ENCODE measurements at places on chromosomes 5 and 9.

DNA sequence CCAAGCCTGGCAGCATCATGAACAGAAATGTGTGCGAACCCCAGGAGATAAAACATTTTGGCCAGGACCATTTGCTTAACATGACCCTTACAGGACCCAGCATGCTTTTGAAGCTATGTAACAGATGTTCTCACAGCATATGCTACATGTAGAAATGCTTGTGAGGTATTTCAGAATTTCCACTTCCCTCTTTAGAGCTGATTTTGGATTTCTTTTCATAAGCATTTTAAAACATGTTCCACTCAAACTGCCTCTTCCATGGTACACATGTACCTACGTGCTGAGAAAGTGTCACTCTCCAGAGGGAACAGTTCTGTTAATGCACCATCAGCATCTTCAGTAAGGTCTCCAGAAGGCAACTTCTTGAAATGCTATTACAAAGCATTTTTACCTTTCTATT, 15.7 kb upstream of the TSSK1B start:
- no peak for DNase-seq

- no peak for DNase-seq
Observed at GRCh38 chr5:168014433-168015123, 276.9 kb upstream of the WWC1 start.

DNA sequence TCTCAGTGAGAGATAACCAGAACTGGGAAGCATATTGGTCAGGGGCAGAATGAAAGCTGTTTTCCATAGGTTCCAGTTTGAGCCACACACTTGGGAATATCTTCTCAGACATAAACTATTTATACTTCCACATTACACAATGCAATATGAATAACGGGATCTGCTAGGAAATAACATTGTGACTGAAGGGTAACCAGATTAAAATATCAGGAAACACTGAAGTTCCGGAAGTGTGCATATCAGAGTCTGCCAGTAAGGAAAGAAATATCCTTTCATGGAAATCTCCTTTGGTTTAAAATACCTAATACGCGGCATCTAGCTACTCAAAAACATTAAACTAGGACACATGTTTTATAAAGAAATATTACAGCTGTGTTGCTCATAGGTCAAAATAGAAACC, 56.3 kb downstream of the ST8SIA4 start:
- DNase-seq = no peak

DNA sequence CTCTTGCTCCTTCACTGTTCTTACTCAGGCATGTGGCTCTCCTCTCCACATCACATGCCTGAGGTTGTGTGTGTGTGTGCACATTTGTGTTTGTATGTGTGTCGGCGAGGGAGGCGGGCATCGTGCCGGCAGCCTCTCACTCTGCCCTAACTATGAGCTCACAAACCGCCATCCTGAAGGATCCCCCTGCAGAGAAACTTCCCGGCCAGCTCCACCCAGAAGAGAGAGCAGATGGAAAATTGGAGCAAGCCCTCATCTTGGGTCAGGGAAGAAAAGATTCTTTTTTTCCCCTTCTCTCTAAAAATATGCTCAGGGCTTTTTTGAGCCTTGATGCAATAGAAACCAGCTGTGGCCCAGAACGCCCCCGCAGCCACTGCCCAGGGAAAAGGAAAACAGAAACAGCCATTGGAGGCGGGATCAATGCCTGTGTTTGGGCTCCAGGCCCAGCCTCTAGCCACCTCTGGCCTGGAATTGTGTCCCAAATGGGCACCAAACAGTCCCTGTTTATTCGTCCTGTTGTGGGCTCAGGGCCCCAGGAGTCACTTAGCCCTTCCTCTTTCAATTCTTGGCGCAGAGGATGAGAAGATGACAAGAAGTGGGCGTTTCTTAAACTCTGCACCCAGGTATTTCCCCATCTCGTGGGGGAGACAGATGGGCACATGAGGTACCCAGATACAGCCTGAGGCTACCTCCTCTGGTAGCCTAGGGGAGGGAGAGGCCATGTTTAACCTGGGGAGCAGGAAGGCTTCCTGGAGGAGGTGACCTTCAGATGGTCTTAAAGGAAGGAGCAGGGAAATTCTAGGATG, 151.5 kb downstream of the RGS3 start:
- DNase-seq = no peak

DNA sequence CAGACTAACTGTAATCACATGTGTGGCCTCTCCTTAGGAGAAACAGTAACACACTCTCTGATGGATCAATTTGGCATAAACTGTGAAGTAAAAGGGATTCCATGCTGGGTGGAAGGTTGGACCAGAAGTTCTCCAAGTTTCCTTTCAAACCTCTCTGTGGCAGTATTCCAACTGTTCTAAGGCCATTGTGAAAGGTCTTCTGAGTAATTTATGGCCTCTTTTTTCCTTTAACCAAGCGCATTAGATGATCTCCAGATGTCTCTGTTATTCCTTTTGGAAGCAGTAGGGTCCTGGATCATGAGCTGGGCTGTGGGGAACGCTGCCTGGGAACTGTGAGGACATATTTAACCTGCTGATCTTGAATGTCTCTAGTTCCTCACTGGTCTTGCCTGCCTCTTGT, 80.6 kb upstream of the IL6ST start:
- DNase-seq = no peak

GRCh38 chr5:61465066-61465465, 133.0 kb downstream of the ZSWIM6 start:
- DNase-seq = no peak

DNA sequence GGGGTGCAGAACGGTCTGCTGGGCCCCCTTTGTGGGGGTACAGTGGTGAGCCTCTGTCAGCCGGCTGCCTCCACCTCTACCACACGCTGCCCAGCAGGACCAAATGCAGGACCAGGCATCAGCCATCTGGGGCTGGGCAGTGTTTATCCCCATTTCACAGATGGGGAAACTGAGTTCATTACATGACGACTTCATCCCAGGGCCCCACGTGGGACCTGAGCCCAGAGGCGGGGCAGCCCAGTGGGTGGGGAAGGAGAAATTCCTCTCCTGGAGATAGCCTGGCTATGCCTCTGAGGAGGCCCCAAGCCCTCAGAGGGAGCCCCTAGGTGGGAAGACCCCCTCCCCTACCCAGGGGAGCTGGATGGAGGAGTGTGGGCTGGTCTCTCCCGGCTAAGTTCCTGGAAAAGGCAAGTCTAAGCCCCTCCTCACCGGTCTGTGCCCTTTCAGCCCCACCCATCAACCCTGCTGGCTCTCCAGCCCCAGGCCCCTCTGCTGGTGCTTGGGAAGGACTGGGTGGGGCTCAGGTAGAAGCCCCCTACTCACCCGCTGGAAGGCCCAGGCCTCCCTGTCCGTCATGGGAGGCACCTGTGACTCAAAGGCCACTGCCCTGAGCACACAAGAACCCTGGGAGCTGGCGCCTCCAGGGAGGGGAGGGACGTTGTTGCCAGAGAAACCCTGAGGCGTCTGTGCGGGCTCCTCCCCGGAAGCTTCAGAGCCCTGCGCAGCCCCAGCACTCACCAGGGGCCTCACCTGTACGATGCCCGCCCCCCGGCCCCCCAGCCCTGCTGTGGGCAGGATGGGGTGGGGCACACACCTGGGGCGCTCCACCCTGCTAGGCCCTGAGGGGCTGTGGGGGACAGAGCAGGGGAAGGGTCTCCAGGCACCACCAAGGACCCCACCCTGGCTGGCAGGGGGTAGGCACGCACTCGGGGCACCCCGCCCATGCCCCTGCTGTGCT, 7.4 kb upstream of the CCDC187 start:
- no peak for DNase-seq

DNA sequence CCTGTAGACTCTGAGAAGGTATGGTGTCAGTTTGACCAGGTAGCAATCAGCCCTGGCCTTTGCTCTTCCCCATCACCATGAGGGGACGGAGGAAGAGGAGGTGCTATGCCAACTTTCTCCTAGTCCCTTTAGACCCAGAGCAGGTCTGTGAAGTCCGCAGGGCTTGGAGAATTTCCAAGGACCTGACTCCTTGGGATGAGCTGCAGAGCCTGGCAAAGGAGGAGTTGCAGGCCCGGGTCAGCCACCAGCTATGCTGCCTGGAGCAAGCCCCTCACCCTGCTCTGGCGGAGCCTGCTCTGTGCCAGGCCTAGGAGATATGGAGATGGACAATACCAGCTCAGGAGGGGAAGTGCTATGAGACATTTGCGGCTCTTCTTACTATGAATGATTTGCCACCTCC, 188.3 kb downstream of the CDK5RAP2 start:
- DNase-seq = no peak

DNA sequence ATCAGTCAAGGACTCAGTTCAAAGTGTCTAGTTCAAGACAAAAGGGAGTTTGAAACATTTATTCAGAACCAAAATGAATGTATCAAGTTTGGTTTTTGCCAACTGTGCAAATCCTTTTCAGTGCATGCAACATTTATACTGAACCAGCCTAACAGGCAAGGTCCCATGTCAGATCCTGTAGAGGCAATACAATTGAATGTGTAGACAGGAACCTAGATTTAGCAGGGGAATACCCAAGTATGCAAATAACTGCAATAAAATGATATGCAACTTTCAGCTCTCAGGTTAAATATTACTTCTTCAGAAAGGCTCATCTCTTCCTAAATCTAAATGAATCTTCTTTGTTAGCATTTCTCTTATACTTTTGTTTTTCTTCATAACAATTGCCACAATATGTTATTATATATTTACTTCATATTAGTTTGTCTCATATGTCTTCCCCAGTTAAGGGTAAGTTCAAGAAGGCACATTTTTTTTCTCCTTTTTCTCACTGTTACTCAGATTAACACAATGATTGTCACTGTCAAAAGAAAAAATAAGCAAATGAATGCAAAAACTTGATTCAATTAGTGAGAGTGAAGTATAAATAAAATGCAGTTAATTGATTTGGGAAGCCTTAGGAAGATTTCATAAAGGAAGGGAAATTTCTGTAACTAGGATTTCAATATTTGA, 163.9 kb upstream of the RASA1 start:
- DNase-seq = no peak

- no peak for DNase-seq
Observed at GRCh38 chr9:20309124-20309523, 313.2 kb downstream of the MLLT3 start.

GRCh38 chr9:22165144-22165543, 156.0 kb upstream of the CDKN2B start:
- DNase-seq = no peak

DNA sequence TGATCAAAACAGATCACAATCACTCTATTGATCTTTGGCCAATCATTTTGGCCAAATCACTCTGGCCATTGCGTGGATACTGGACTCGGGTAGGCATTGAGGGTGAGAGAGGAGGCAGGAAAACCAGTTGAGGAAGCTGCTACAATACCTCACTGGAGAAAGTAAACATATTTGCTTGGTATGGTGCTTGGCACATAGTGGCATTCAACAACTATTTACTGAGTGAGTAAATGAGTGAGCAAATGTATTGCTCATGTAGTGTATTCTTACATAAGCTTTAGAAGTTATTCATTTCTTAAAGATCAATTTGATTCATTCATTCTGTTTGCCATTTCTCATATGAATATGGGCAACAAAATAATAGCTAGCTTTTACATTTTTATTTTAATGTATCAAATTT, 4.0 kb upstream of the DEPDC1B start:
- no peak for DNase-seq

GRCh38 chr9:91541734-91542133, 118.1 kb upstream of the NFIL3 start:
- DNase-seq = no peak

DNA sequence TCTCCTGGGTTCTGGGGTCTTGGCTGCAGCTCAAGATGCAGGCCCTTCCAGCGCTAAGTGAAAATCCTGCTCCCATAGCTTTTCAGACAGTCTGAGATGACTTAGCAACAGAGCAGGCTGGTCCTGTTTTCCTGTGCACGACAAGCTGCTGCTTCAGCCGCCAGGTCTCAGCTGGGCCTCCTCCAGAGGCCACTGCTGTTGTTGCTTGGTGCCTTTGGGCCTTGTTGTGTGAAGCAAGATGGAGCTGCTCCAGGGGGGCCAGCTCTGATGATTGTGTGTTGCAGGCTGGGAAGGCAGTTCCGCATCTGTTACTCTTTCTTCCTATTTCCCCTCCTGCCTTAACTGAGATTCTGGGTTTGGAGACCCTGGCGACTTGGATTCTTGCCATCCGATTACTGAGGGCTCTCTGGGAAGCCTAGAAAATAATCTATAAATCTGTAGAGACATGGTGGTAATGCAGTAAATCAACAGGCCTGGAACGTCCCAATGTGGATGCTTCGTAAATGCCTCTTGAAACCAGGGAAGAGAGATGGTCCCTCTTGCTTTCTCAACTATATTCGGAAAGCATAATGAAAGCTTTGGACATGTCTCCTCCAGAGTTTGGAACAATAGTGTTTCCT, 3.2 kb downstream of the MAP1B start:
- no peak for DNase-seq

GRCh38 chr5:52709167-52709925, 78.4 kb upstream of the ITGA1 start:
- DNase-seq = no peak

- no peak for DNase-seq
Observed at GRCh38 chr5:119332208-119332607, 23.6 kb upstream of the TNFAIP8 start.

- DNase-seq = no peak
Observed at GRCh38 chr5:59300930-59301329, 592.6 kb downstream of the PDE4D start.

DNA sequence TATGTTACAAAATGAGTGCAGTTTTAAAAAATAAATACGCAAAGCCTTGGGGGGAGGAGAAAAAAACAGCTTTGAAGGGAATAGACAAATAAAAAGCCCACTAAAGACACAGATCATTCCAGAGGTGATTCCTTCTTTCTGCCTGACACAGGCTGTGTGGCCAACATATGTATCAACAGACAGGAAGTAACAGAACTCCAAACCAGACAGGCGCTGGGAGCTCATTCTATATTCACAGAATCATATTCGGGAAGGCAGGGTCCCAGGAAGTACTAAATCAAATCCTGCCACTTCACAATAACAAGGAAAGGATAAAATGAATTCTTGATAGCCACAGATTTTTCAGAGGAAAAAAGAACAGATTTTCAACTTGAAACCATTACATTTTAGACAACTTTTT, 62.1 kb downstream of the SEMA5A start:
- DNase-seq = no peak

DNA sequence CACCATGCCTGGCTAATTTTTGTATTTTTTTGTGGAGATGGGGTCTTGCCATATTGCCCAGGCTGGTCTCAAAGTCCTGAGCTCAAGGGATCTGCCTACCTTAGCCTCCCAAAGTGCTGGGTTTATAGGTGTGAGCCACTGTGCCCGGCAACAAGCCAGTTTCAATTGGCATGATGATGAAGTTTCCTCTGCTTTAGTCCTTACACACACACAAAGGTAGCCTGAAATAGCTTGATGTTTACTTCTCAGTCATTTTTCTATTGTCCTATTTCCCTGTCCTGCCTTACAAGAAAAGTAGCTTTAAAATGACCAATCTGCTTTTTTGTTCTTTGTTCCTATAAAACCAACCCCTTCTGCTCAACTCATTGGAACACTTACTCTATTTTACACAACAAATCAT, 33.6 kb downstream of the PDE6A start:
- no peak for DNase-seq

GRCh38 chr5:102031711-102032110, 264.4 kb downstream of the SLCO4C1 start:
- no peak for DNase-seq

DNA sequence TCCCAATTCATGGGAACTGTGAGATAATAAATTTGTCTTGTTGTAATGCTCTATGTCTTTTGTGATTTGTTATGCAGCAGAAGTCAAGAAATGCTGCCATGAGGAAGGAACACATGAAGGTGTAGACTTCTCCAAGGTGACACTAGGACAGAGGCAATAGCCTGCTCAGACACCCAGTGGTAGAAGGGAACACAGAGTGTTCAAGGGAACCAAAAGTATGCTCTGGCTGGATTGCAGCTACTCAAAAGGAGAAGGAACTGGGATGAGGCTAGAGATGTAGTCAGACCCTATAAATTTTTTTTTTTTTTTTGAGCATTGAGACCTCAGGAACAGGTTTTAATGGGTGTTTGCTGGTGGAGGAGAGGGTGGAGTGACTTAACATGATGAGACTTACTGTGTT, 232.5 kb downstream of the PARP8 start:
- no peak for DNase-seq

Measured in activated CD4-positive, alpha-beta T cell treated with anti-CD3 and anti-CD28 coated beads, Interleukin-2, amount 50 U/mL, for 24 hours (primary cell).